DMS79 (cell line): ENCODE measurements at places on chromosomes 5 and 9.

DNA sequence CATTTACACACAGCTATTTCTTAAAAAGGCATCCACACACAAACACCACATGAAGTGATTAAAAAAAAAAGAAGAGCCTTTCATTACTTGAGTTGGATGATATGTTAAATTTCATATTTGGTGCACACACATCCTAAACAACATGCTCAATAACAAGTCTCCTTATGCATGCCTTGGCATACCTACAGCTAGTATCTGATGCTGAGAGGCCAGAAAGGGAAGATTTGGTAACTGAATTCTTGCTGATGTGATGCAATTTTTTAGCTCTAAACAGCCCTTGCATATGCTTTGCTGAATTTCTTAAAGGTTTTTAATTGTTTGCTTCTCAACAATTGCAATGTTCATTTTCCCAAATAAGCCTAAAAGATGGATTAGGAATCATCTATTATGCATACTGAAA, 338.8 kb downstream of the ARL15 start:
- DNase-seq, result no peak

DNA sequence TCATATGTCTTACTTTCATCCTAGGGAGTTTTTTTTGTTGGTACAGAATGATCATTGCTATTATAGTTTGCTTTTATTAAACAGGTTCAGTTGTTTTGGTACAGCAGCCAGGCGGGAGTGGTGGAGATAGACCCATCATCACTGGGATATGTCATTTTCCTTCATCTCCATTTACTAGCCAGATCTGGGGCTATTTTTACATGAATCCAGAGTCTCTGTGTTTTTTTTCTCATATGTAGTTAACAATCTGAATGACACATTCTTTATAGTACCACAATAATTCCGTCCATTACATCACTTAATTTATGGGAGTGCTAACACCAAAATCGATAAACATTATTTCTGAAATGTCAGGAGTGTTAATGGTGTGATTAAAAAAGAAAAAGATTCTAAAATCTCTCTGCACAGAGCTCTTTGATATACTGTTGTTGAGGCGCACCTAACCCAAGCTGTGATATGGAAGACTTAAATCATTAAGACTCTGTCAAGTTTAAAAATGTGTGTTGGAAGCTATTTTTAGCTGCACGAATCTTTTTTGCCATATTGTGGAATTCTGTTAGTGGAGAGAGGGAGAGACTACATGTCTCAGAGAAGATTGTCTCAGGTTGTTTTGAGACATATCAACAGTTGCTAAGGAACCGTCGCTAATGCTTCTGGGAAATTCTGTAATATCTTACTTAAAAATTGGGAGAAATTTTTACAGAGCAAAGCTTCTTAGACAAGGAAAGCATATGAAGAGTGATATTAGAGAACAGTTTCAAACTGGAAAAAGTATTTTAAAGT, 59.6 kb downstream of the RPS23 start:
- DNase-seq, result no peak

DNA sequence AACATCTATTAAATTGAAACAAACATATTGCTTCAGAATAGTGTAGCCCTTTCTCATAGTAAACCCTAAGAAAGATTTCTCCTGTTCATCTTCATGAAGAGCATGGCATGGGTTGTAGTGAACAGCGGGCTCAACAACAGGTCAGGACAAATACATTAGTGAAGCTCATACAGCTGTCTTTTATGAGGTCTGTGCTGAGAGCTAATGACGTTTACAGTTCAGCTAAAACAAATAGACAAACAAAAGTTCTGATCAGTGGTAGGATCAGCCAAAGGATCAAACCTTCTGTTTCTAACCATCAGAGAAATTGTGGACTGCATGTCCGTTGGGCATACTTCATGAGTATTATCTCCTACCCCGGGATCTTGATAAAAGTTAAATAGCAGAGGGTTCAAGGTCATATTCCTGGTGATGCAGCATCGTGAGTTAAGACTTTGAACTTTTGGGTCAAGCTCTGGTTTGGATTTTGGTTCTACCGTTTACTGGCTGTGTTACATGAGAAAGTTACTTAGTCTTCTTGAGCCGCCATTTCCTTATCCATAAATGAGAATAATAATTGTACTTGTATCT, 37.9 kb downstream of the ACO1 start:
- no peak for DNase-seq

DNA sequence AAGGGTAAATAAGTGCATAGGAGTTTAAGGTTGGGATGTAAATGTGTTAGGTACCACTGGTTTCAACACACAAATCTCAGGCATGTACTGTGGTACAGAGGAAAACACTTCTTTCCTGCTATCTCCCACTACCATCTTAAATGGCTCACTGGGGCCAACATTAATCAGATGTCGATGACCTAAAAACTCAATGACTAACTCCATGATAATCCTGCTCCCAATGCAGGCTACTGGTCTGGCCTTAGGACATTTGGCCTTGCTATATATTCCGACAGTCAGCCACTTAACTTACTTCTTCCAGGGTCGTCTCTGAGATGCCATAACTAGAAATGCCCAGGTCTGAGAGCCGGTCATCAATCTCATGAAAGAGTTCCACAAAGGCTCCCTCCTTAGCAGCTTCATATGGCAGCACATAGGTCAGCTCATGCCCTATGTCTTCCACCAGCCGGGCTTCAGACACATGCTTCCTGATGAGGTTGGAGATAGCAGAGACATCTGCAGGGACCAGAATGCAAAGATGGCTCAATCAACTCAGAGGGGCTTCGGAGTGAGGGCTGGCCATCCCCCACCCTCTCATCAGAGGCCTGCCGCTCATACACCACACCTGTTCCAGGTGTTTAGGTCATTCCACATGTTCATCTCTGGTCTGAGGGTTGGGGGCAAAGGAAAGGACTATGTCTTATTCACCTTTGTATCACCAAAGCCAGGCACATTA, 52.1 kb downstream of the NIPSNAP3B start:
- DNase-seq, result no peak

DNA sequence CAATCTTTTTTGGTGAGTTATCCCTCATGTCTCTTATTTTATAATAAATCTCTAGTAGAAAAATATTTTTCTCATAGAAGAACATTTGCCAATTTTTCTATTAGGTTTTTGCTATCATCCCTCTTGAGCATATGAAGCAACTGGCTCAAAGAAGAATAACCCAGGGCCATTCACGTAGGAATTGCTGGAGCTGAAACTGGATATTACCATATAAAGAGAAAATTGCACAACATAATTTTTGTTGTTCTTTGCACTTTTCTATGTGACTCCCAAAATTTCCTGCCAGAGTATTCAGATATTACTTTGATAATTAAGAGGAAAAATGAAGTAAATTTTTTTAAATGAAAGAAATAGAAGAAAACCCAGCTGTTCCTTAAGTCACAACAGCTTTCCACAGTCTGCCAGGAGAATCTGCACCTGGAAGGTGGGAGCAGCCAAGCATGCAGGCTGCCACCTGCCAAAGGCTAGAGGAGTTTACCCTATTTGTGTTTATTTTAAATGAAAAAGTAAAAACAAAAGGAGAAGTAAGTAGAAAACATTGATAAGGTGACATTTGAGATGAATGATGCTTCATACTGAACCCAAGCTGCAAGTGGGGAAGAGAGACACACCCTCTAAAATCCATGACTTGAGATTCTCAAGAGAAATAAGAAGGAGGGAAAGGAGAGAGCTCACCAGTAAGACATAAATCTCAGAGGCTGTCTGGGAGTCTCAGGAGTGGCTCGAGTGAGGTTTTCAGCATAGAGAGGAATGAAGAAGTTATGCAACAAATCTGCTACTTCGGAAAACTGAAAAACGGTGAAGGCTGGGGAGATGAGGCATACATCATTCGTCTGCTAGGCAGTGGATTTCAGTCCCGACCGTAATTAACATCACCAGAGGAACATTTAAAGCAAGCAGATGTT, 31.5 kb upstream of the FREM1 start:
- DNase-seq, result peak; percentile 81
